IMR-90 (cell line): ENCODE measurements at places on chromosomes 12 and 14. TPM values are rescaled to one million over a fixed set of nuclear protein-coding genes. Genes with fewer than 3 reads are reported as not detected.

Gene LBHD2
- not detected in 2 replicates for polyA plus RNA-seq

- no peak for DNase-seq
Observed at GRCh38 chr14:95147597-95147996, 9.7 kb downstream of the DICER1 start.

DNA sequence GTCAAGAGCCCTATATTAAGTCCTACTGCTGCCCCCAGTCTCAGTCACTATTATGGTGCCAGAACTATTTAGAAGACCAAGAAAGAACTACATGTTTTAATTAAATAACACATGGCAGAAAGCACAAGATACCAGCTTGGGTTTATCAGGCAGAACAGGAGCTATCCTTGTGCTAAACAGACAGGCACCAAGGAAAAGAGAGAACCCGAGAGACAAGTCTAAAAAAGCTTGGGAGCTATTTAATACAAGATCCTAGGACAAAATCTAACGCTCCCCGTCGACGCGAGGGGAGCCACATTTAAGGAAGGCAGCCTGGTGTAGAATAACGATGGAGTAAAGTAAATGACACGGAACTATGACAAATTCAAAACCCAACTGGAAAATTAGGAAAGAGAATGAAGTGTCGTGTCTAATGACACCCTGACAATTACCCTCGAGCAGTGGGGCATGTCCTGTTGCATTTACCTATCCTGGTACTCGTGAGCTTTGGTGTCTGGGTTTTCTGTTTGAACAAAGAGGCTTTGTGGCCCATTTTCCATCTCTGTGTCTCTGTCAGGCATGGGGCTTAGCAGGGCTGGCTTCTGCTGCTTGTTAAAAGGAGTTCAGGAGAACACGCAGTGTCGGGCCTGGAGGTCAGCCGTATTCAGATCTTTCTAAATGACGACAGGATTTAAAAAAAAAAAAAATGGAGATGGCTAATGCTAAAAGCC lies 140.6 kb downstream of the ETNK1 start:
- no peak for DNase-seq

- no peak for DNase-seq
Observed at GRCh38 chr14:94343238-94344005, 20.3 kb upstream of the SERPINA6 start.

Gene C12orf50
- polyA plus RNA-seq = not detected in 2 replicates

- DNase-seq = no peak
Observed at GRCh38 chr12:20377750-20378149, 9.4 kb downstream of the PDE3A start.

DNA sequence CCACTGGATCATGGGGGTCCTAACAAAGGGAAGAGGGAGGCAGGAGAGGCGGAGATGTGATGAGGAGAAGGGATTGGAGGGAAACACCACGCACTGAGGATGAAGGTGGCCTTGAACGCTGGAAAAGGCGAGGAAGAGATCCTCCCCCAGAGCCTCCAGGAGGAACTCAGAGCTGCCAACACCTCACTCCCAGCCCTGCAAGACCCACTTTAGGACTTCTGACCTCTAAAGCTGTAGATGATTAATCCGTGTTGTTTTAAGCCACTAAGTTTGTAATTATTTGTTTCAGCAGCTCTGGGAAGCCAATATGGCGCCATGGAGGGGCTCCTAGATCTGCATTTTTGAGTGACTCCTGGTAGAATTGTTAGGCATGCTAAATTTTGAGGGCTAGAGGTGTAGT lies 74.6 kb upstream of the CEP83 start:
- no peak for DNase-seq

Gene ANO2
- polyA plus RNA-seq = 0.22 TPM in 1 of 2 replicates, not detected in the other

Gene PTHLH
- polyA plus RNA-seq = 1.3 and 1.6 TPM in 2 replicates
